ENCODE measurements at places on chromosomes 7 and 10.
A peak's percentile ranks its signal among the peaks of the same experiment; 100 is the strongest.

GRCh38 chr10:45227456-45227855 lies 88.0 kb downstream of the OR13A1 start:
- DNase-seq = no peak

DNA sequence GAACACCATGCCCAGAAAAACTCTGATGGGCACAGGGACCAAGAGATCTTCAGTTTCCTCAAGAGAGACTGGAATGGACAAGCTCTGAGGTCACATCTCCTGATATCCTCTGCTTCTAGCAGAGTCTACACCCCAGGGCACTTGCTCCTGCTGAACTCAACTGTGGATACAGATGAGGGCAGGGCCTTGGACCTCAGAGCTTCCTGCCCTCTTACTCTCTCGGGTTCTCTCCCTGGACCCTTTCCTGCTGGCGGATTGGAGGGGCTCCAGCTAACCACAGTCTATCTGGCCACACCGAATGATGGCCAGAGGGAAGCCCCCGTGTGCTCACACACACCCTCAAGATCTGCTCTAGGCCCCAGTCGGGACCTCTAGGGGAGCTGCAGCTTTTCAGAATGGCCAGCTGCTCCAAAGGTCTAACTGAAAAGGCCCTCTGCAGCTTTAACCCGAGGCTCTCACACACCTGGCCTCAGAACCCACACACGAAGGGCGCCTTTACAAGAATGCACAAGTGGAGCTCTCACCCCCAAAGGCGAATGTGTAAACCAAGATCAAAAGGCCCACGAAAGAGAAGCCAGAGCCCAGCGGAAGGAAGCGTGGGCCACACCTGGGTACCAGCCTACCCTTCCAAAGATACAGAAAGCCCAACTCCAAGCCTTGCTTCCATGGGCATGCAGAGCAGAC lies 65.5 kb downstream of the FAM53B start:
- DNase-seq = peak; percentile 36

GRCh38 chr10:580778-581177 lies 108.7 kb downstream of the DIP2C start:
- DNase-seq = no peak

GRCh38 chr7:94176694-94177200 lies 172.6 kb upstream of the BET1 start:
- DNase-seq = no peak

- DNase-seq = no peak
Measured at GRCh38 chr10:33032654-33033151, 74.7 kb upstream of the ITGB1 start.

- no peak for DNase-seq
Measured at GRCh38 chr7:158403013-158403821, 184.4 kb downstream of the PTPRN2 start.

DNA sequence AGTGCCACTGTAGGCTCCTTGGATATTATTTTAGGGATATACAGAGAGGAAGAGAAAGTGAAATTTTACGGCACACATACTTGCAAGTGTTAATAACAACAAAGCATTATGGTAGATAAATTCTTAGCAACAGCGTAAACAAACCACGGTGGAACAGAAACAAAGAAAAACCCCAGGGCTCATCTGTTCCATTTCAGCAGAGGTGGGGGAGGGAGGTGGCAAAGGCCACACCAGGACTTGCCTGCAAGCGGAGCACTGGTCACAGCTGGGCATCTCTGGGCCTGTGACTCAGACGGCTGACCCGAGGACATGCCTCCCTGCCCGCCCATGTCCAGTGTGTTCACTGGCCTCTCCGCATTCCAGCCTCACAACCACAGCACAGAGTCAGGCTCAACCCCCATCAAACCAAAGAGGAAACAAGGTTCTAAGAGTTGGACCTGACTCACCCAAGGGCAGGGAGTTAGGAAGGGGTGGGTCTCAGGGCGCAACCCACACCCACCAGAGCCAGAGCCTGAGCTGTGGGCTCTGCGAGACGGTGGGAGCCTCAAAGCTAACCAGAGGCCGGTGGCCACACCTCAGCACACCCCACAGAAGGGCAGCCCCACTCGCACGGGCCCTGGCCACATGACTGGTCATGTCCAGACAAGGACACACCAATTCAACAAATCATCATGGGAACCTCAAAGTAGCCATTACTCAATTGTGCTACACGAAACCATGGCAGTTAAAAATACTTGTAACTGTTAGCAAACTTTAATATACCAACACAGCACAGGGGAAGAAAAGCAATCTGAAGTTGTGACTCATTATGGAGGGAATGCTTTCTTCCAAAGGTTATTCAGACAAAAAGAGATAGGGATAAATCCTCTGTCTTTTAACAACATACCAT lies 10.7 kb downstream of the ESYT2 start:
- peak; percentile 38 for DNase-seq

DNA sequence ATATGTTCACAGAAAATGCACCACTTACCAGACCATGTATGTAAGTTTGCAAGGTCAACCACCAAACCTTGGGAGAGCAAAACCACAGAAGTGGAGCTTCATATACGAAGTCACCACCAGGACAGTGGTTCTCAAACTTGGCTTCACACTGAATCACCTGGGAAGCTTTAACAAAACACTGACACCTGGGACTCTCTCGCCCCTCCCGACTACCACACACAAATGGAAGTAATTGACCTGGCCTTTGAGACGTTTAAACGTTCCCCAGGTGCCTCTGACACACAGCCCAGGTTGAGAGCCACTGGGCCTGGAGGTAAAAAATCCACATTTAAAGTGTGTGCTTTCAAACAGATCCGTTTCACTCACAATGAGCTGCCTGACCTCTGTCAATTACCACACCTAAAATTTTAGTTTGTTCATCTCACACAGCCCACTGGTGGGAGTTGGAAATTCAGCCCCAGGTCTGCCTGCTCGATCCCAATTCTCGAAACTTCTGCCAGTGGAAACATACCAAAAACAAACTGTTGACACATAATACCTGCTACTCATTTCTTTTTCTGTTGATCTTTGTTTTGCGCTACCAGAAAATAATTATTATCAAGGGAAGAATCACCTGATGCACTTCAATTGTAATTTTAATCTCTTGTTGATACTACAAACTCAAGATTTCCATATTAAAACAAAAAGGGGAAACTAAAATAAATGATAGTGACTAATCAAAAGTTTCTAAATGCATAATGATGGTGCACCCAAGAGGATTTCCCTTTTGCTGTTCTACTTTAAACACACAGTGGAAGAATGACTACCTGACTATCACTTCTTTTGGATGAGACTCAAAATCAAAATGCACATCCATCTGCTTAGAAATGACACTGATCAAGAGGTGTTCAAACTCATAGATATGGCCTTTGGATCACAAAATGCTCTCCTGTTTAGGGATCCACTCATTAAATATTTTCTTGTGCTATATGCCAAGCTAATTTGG lies 26.6 kb downstream of the CDNF start:
- DNase-seq = no peak

- peak; percentile 35 for DNase-seq
Measured at GRCh38 chr10:49606981-49607535, 3.1 kb upstream of the SLC18A3 start.

DNA sequence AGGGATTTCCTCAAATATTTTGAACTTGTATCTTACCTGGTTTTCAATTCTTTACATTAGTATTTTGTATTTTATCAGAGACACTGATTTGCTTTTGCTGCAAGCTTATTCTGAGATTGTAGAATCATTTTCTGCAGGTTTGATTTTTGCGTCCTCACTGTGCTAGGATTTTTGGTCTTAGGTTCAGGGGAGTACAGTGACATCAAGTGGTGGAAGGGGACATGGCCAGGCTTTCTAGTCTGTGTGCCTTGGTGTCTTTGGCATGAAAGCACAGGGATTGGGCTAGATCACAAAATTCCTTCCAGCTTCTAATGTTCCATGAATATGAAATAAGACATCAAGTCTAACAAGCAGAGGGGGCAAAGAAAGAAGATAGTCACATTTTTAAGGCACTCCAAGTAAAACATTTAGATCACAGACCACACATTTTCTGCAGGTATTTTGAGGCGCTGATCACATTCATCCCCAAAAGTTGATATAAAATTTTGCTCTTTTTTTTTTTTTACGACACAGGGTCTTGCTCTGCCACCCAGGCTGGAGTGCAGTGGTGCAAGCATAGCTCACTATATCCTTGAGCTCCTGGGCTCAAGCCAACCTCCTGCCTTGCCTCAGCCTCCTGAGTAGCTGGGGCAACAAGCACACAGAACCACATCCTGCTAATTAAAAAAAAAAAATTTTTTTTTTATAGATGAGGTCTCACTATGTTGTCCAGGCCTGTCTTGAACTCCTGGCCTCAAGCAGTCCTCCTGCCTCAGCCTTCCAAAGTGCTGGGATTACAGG lies 124.4 kb downstream of the PON1 start:
- DNase-seq = no peak

GRCh38 chr7:95950698-95951097 lies 178.3 kb downstream of the DYNC1I1 start:
- no peak for DNase-seq

DNA sequence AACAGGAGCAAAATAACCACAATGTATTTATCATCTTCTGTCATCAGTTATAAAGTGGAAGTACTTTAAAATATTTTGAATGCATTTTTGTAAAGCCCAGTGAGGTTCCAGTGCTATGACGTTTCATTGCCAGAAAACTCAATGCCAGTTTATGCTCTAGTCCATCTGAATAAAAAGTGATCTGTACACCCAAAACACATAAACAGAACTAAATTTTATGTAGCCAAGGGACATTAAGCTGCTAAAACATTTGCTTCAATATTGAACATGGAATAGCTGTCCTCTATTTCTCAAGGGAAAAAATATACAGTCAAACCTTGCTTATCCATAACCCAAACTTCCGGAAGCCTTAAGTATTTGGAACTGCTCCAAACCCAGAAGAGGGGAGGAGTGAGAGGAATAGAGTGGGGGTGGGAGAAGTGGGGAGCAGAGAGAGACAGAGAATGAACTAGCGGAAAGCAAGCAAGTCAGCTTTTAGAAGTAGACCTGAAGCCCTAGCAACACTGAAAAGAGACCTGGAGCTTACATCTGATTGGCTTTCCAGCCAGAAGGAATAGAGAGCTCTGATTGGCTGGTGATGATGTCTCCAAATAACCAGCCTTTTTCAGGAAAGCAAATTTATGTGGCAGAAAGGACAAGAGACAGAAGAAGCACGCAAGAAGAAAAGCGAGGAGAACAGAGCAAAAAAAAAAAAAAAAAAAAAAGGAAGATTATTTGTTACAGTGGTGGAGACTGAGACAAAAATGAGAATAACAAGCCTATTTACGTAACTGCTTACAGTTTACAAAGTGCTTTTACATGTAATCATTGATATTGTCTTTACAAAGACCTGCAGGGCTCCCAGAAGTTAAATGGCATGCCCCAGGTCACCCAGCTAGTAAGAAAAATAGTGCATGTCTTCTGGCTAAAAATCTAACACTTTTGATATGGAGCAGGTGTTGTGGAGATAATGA lies 196.0 kb downstream of the RNLS start:
- DNase-seq = no peak

GRCh38 chr10:71575934-71576801 lies 143.4 kb downstream of the C10orf105 start:
- no peak for DNase-seq

DNA sequence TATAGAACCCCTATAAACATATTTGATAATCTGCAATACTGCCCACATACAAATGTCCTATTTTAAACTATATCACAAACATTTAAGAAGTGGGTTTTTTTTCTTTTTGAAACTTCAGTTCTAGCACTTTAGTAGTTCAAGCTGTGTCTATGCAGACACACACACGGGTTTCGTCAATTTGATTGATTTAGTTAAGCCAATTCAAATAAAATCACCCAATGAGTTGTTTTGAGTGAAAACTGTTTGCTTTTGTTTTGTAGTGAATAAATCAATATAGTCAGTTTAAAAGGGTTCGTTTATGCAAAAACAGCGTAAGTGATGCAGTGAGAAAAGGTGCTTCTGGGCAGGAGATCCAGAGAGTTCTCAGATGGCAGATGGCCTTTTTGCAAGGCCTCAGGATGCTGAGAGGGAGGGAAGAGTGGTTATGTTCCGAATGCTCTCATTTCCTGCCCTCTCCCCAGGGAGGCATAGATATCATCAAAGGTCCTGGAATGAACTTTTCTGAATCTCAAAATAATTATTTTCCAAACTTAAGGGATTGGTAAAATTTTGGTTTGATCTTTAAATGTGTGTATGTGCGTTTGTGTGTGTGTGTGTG lies 102.7 kb downstream of the AGMO start:
- DNase-seq = no peak

GRCh38 chr10:71344993-71345480 lies 26.0 kb downstream of the SLC29A3 start:
- no peak for DNase-seq

GRCh38 chr10:102262744-102263370 lies 17.5 kb downstream of the GBF1 start:
- no peak for DNase-seq

- DNase-seq = no peak
Measured at GRCh38 chr10:12945690-12946359, 55.7 kb downstream of the CCDC3 start.

DNA sequence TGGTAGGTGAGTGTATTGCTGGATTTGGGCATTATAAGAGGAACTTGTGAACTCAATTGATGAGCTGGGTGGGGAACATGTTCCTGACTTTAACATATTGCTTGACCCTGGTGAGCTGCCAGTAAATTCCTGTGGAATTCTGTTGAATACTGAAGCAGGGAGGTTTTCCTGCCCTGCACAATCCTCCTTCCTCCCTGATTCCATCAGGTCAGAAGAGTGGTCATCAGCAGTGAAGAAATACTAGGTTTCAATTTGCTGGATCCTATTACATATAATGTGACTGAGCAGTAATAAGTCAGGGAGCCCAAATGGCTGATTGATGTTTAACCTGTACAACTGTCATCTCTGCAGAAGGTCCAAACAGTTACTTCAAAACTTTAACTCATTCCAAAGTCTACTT lies 581.2 kb downstream of the SUGCT start:
- DNase-seq = no peak

DNA sequence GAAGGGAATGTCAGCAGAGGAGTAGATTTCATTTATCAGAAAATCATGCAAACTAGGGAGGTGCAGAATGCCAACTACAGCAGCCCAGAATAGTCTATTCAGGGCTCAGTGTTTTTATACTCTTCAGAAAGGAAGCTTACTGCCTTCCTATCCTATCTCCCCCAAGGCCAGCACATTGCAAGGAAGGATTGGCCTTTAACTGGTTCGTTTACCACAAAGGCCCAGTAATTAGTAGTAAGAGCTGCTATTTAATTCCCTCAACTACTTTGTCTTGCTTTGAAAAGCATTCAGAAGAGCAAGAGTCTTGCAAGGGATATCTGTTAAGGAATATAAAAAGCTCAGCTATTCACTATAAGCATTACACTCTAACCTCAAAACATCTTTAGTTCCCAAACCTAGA lies 86.4 kb upstream of the RNF148 start:
- DNase-seq = no peak

DNA sequence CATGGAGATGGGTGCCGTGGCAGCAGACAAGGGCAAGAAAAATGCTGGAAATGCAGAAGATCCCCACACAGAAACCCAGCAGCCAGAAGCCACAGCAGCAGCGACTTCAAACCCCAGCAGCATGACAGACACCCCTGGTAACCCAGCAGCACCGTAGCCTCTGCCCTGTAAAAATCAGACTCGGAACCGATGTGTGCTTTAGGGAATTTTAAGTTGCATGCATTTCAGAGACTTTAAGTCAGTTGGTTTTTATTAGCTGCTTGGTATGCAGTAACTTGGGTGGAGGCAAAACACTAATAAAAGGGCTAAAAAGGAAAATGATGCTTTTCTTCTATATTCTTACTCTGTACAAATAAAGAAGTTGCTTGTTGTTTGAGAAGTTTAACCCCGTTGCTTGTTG lies 25.9 kb downstream of the BAG3 start:
- no peak for DNase-seq
